ENCODE measurements at places on chromosomes 6 and 20. TPM values are rescaled to one million over a fixed set of nuclear protein-coding genes. Genes with fewer than 3 reads are reported as not detected.

The SNAP25 gene
- not detected for total RNA-seq

- peak; percentile 66 for DNase-seq
Observed at GRCh38 chr6:53926505-53926904, 131.7 kb downstream of the LRRC1 start.

The MDC1 gene
- total RNA-seq = 2.7 TPM

The TPBG gene
- total RNA-seq = 120 TPM

GRCh38 chr6:154232013-154232910 lies 124.3 kb downstream of the IPCEF1 start:
- DNase-seq = peak; percentile 62

The CEBPB gene
- total RNA-seq = 71.3 TPM

GRCh38 chr20:63216849-63217471 lies 1.0 kb upstream of the YTHDF1 start:
- no peak for DNase-seq

GRCh38 chr6:166708460-166708859 lies 81.4 kb upstream of the RPS6KA2 start:
- no peak for DNase-seq

DNA sequence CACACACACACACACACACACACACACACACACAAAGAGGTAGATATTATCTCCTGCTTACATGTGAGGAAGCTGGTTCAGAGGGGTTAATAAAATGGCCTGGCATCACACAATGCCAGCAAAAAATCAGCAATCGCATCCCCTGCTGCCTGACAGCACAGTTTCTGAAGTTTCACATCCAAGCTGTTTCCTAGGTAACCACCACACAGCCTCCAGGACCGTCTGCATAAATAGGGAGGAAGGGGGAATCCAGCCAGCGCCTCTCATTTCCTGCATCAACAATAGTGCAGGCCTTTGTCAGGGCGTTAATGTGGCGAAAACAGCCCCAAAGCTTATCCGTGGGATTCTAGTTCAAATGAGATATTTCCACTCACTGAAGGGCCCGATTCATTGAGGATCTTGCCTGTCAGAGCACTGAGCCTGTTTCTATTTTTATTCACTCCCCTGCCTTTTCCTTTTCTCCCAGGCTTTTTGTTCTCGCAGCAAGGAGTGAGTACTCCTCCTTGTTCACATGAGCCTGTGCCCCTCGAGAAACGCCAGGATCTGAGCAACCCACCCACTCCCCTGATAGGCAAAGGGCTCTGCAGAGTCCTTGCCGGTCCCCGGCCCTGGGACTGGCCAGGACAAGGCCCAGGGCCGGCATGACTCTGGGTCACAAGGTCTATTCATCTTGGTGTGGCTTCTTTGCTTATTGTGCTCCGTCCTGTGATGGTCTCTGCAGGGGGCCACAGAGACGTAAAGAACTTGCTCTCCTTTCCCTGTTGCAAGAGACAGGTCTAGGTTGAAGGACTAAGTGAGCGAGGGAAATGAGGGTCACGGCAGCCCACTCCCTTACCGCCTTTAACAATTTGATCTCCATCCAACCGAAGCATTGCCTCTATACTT lies 32.7 kb downstream of the TUBB2B start:
- DNase-seq = no peak

DNA sequence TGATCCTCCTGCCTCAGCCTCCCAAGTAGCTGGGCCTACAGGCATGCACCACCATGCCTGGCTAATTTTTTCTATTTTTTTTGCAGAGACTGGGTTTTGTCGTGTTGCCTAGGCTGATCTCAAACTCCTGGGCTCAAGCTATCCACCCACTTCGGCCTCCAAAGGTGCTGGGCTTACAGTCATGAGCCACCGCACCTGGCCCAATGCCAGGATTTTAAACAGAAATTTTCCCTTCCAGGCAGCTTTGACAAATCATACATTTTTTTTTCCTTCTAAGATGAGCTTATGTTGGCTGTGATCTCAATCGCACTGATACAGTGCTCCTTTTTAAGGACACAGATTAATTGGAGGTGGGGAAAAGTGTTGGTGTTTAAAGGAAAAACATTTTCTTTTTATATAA lies 73.2 kb upstream of the CD2AP start:
- no peak for DNase-seq

The PPIL1 gene
- total RNA-seq = 33.3 TPM

The SAMD3 gene
- not detected for total RNA-seq

The CCN6 gene
- total RNA-seq = not detected

- no peak for DNase-seq
Observed at GRCh38 chr6:166450167-166450873, 67.6 kb upstream of the MPC1 start.

The EDN3 gene
- total RNA-seq = not detected

GRCh38 chr6:66232890-66233289 lies 525.9 kb upstream of the EYS start:
- DNase-seq = no peak

DNA sequence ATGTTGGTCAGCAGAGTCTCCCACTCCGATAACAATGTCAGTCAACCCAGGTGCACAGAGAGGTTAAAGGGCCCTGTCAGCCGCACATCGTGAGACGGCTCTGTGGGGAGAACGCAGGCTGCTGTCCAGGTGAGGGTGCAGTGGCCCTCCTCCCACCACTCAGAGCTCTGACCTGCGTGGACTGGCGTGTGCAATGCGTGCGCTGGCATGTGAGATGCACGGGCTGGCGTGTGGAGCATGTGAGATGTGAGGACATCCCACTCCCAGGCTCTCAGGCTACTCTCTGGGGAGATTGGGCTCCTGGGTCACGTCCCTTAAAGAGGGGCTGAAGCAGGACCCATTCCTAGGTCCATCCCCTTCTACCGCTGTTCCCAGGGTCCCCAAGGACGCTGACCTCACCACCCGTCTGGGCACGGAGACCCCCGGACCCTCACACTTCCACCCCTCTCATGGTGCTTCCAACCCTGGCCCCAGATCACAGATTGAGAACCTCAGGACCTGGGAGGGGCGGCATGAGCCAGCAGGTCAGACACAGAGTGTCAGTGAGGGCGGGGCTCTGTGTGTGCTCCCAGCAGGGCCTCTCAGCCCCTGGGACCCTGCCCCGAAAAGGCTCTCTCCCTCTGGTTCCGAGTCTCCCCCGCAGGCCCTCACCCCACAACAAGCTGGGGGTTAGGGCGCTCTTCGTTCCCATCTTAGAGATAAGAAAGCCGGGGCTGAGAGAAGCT lies 8.6 kb upstream of the FRMD1 start:
- no peak for DNase-seq

The TRAPPC3L gene
- not detected for total RNA-seq

GRCh38 chr6:17202526-17202925 lies 78.6 kb upstream of the RBM24 start:
- DNase-seq = no peak

The ZC3H12D gene
- total RNA-seq = under 0.01 TPM

GRCh38 chr6:912871-913835 lies 220.2 kb upstream of the EXOC2 start:
- peak; percentile 49 for DNase-seq

- peak; percentile 69 for DNase-seq
Observed at GRCh38 chr6:33885132-33886057, 81.6 kb upstream of the MLN start.

DNA sequence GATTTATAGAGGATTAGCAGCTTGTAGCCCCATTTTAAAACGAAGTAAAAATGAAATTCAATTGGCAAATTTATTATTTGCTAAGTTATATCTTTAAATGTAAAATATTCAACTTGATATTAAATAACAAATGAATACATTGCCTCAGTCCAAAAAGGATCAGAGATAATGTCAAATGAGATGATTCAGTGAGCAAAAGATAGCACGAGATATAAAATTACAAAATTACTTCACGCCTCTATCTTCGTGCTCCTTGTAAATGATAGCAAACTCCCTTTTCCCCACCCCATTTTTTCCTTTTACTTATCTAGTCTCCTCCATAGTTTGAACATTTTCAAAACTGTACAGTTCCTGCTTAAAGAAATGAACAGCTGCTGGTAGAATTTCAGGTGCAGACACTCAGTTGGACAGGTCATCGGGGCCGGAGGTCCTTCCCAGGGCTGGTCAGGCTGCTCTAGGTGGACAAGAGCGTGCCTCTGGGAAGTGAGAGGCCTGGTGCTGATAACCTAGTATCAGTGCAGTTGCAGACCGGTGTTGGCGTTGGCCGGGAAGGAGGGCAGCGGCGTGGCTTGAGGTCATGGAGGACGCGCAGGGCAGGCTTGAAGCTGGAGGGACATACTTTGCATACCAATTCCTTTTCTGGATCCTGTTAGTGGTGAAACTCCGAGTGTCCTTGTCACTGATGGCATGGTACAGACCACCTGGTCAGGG lies 83.9 kb downstream of the CDC5L start:
- DNase-seq = no peak

- peak; percentile 23 for DNase-seq
Observed at GRCh38 chr6:86723729-86724128, 213.6 kb upstream of the HTR1E start.

GRCh38 chr6:169654598-169655391 lies 47.0 kb downstream of the WDR27 start:
- peak; percentile 49 for DNase-seq

DNA sequence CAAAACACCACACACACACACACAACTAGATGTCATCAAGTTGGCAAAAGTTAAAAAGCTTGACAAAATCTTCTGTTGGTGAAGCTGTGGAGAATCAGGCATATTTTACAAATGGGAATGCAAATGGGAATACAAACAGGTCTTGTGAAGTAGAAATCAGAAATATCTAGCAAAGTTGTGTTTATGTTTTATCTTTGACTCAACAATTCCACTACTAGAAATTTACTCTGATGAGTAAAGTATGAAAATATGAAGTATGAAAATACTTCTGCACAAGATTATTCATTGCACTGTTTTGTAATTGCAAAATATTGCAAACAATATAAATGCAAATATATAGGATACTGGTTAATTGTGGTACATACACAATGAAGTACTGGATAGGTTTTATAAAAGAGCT lies 1166.0 kb upstream of the GJE1 start:
- DNase-seq = no peak

DNA sequence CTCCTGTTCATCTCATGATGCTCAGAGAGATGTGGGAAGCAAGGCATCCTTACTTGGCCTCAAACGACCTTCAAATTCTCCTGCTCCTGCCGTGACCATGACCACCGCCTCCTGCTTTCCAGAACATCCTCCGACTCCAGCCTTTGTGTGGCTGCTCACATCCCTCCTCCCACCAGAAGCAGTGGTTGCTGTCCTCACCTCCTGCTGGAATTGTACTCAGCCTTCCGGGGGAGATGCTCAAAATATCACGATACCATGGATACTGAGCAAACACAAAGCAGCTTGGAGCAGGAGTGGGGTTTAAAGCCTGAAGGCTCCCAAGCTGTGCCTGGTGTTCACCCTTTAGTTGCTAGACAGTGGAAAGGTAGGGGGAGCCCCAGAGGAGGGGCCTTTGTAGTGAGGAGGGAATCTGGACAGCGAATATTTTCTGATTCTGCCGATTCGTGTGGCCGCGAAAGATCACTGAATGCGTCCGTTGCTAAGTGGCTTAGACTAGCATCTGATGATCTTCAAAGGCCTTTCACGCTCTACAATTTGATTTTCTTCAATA lies 9.3 kb upstream of the DUSP22 start:
- DNase-seq = no peak

- no peak for DNase-seq
Observed at GRCh38 chr20:58715391-58715800, 22.8 kb downstream of the NPEPL1 start.

- DNase-seq = no peak
Observed at GRCh38 chr6:56051202-56051598, 175.8 kb upstream of the BMP5 start.

The RIPOR2 gene
- total RNA-seq = not detected

The FAM217A gene
- not detected for total RNA-seq

GRCh38 chr6:93219447-93219846 lies 199.9 kb downstream of the EPHA7 start:
- no peak for DNase-seq

The CYP24A1 gene
- 6.9 TPM for total RNA-seq

GRCh38 chr6:40719671-40720374 lies 132.7 kb upstream of the LRFN2 start:
- DNase-seq = no peak
